ENCODE measurements at places on chromosomes 16 and 17. TPM values are rescaled to one million over a fixed set of nuclear protein-coding genes. Genes with fewer than 3 reads are reported as not detected.

- H3K27ac ChIP-seq, result no peak overlapping the region
- no peak for DNase-seq
- no peaks in the 10 kb centered on the region for H3K36me3 ChIP-seq
- H3K27me3 ChIP-seq, result peaks cover 31% of the 10 kb centered on the region
- no peak overlapping the region for H3K4me3 ChIP-seq
Measured at GRCh38 chr17:79223953-79224352, 149.3 kb downstream of the ENGASE start.

GRCh38 chr16:62450291-62450690 is 414.1 kb upstream of the CDH8 start:
- DNase-seq, result no peak
- no peaks in the 10 kb centered on the region for H3K27me3 ChIP-seq
- H3K36me3 ChIP-seq, result no peaks in the 10 kb centered on the region
- no peak overlapping the region for H3K27ac ChIP-seq
- no peaks in the 10 kb centered on the region for H3K4me1 ChIP-seq

DNA sequence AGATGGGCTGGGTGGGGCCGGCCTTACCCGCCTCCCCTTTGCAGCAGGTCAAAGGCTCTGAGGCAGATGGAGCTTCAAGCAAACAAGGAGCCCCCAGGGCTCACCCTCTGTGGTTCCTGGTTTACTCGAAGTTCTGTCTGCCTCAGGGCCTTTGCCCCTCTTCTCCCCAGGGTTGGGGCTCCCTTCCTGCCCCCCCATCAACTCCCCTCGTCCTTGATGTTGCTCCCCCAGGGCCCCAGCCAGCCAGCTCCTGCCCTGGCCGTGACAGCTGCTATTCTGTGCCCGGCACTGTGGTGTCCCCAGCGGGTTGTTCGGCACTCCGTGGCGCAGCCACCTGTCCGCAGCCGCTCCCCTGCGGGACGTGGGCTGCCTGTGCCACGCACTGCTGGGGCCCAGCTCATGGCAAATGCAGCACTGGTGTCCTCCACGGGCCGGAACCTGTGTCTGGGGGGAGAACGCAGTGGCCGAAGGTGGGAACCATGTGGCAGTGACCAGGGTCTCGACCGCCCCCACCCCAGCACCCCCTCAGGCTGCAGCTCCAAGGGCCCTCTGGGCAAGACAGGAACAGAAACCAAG is 4.3 kb upstream of the METRN start:
- peaks cover 93% of the 10 kb centered on the region for H3K27me3 ChIP-seq
- peaks cover 3% of the 10 kb centered on the region for H3K4me1 ChIP-seq
- no peak overlapping the region for H3K4me3 ChIP-seq
- DNase-seq, result no peak
- H3K36me3 ChIP-seq, result no peaks in the 10 kb centered on the region

GRCh38 chr16:47475786-47476185 is 14.7 kb downstream of the PHKB start:
- H3K27me3 ChIP-seq, result no peaks in the 10 kb centered on the region
- no peaks in the 10 kb centered on the region for H3K4me1 ChIP-seq
- no peaks in the 10 kb centered on the region for H3K36me3 ChIP-seq
- DNase-seq, result no peak
- no peak overlapping the region for H3K27ac ChIP-seq

GRCh38 chr16:50644245-50644644 is 36.9 kb downstream of the SNX20 start:
- H3K36me3 ChIP-seq, result no peaks in the 10 kb centered on the region
- no peak for DNase-seq
- no peaks in the 10 kb centered on the region for H3K4me1 ChIP-seq
- H3K27me3 ChIP-seq, result peaks cover 5% of the 10 kb centered on the region
- no peak overlapping the region for H3K27ac ChIP-seq

DNA sequence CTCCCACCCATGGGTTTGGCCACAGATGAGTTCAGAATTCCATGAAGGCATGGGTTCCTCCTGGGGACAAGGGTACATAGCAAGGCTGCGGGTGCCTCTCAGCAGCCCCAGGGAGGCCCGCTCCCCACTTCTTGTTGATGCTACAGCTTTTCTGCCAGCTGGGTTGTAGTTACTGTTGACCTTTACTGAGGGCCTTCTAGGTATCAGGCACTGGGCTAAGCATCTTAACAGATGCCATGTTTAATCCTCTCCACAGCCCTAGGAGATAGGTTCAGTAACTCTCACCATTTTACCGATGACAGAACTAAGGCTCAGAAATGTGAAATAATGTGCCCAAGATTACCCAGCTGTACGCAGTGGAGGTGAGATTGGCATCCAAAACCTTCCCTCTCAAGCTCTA is 54.3 kb upstream of the DLX4 start:
- H3K27ac ChIP-seq, result no peak overlapping the region
- H3K4me3 ChIP-seq, result no peak overlapping the region
- no peaks in the 10 kb centered on the region for H3K36me3 ChIP-seq
- no peak for DNase-seq

DNA sequence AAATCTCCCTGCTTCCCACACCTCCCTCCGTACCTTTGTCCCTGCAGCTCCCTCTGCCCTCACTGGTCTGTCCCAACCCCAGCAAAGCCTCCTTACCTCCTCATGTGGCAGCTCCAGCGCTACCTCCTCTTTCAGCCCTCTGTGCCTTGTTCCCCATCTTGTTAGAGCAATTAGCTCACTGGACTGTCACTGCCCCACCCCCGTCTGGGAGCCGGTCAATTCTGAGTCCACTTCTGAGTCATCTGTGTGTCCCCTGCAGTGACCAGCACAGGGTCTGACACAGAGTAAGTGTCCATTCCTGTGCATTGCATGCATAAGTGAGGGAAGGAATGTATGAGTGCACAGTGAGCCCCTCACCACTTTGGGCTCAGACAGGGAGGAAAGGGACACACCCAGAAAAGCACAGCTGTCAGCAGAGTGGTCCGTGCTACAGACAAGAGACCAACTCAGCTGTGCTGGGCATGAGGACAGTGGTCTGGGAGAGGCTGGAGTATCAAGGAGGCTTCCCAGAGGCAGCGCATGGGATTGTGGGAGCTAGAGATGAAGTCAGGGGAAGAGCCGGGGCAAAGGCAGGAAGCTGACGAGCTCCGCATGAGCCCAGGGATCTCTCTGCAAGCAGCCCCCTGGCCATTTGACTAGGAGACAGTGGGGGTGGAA is 45.9 kb downstream of the PITPNM3 start:
- H3K4me3 ChIP-seq, result no peak overlapping the region
- no peaks in the 10 kb centered on the region for H3K27me3 ChIP-seq
- no peak overlapping the region for H3K27ac ChIP-seq
- no peaks in the 10 kb centered on the region for H3K4me1 ChIP-seq
- DNase-seq, result no peak

DNA sequence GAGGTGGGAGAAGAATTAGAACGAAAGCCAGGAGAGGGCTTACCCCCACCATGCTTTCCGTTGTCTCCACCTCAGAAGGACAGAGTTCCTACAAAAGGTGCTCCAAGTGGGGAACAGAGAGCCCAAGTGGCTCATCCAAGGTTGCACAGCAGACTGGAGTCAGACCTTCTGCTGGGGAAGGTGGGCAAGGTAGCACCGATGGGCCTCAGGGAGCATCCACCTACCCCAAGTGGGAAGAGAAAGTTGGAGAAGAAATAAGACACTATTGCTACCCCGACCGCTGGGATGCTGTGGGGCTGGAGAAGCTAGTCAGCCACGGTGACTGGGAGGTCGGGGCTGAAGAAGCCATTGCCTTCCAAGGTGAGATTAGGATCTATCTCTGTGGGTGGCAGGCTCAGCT is 21.5 kb downstream of the UNC119 start:
- no peaks in the 10 kb centered on the region for H3K36me3 ChIP-seq
- H3K27me3 ChIP-seq, result no peaks in the 10 kb centered on the region
- no peak overlapping the region for H3K27ac ChIP-seq
- DNase-seq, result peak; percentile 29
- H3K4me3 ChIP-seq, result no peak overlapping the region

GRCh38 chr17:8957721-8958120 is 7.8 kb downstream of the PIK3R5 start:
- DNase-seq, result no peak
- peaks cover 14% of the 10 kb centered on the region for H3K27me3 ChIP-seq
- H3K4me1 ChIP-seq, result peaks cover 94% of the 10 kb centered on the region
- H3K4me3 ChIP-seq, result no peak overlapping the region

DNA sequence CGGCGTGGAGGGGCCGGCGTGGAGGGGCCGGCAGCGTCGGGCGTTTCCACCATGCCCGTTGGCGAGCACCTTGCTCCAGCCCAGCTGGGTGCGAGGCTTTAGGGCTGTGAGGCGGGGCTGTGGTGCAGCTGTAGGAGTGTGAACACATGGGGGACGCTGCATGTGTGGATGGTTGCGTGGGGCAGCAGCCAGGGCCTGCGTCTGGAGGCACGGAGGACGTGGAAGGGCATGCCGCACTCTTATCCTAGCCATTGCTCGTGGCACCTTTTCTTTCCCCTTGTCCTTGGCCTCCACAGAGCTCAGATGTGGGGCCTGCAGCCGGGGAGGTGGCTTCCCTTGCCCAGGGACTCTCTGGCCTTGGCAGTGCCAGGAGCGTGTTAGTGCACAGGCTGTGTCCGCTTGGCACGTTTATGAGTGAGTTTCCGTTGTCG is 47.8 kb downstream of the PDPK1 start:
- no peaks in the 10 kb centered on the region for H3K27me3 ChIP-seq
- peaks cover 62% of the 10 kb centered on the region for H3K36me3 ChIP-seq
- no peak overlapping the region for H3K4me3 ChIP-seq
- H3K27ac ChIP-seq, result no peak overlapping the region
- DNase-seq, result peak; percentile 56

- no peak overlapping the region for H3K27ac ChIP-seq
- peaks cover 14% of the 10 kb centered on the region for H3K27me3 ChIP-seq
- no peak overlapping the region for H3K4me3 ChIP-seq
- H3K4me1 ChIP-seq, result no peaks in the 10 kb centered on the region
Measured at GRCh38 chr17:15101175-15101574, 164.0 kb downstream of the PMP22 start.

- DNase-seq, result no peak
- no peak overlapping the region for H3K27ac ChIP-seq
- peaks cover 7% of the 10 kb centered on the region for H3K36me3 ChIP-seq
- no peaks in the 10 kb centered on the region for H3K27me3 ChIP-seq
Measured at GRCh38 chr16:21959050-21959449, 5.9 kb downstream of the UQCRC2 start.

GRCh38 chr16:31080756-31081419 is 6.7 kb downstream of the ZNF646 start:
- H3K36me3 ChIP-seq, result peaks cover 99% of the 10 kb centered on the region
- no peak overlapping the region for H3K4me3 ChIP-seq
- H3K27me3 ChIP-seq, result no peaks in the 10 kb centered on the region

DNA sequence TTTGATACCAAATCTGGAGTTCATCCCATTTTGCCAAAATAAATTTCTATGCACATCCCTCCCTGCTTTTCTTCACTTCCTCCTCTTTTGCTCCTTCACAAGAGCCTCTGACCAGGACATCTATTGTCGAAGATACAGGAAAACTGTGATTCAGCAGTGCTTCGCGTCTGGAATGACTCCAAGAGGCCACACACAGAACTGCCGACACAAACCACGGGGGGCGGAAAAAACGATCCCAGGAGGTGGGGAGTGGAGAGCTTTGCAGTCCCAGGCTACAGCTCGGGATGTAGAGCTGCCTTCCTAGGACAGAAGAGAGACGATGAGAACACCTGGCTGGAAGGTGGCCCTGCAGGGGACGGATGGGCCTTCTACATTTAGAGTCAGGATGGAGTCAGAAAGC is 102.8 kb downstream of the XYLT1 start:
- no peak overlapping the region for H3K4me3 ChIP-seq
- peaks cover 7% of the 10 kb centered on the region for H3K4me1 ChIP-seq
- H3K27ac ChIP-seq, result no peak overlapping the region
- no peaks in the 10 kb centered on the region for H3K36me3 ChIP-seq
- no peak for DNase-seq

DNA sequence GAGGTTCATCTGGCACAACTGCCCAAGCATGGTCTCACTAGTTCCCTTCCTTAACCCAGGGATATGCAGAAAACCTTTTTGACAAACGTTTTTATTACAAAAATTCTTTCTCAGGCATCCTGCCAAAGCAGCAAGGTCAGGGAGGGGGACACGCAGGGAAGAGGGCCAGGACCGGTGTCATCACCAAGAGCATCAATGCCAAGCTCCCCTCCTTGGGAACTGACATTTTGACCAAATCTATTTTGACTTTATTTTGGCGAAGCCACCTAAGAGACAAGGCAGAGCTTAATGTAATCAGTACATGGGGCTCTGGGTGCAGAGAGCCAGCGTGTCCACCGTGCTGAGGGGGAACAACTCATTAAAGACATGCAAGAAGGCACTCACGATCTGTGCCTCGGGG is 265.2 kb downstream of the CBLN1 start:
- no peak for DNase-seq
- H3K36me3 ChIP-seq, result no peaks in the 10 kb centered on the region
- H3K27ac ChIP-seq, result no peak overlapping the region
- H3K4me3 ChIP-seq, result no peak overlapping the region
- no peaks in the 10 kb centered on the region for H3K4me1 ChIP-seq

DNA sequence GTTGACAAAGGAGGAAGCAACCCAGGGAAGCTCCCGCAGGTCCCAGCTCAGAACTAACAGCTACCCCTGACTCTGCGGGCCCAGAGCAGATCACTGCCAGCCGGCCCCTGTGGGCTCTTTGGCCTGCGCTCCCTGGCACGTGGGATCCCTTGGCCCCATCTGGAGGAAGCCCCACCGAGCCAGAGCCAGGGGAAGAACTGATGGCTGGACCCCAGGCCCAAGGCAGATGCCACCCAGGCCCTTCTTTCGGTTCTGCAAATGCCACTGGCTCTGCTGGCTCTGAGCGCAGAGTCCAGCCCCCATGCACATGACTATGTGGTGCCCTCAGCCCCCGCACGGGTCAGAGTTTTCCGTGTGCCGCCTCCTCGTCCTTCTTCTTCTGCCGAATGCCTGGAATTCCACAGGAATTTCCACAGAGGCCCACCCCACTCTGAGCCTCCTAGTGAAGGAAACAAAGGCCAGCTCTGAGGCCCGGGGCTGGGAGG is 35.8 kb upstream of the SNN start:
- no peaks in the 10 kb centered on the region for H3K36me3 ChIP-seq
- H3K27ac ChIP-seq, result peak overlapping the region; percentile 58
- H3K4me1 ChIP-seq, result peaks cover 10% of the 10 kb centered on the region
- no peak for DNase-seq

Gene MMP25
- 91.9 TPM for total RNA-seq

Gene YBX2
- 0.67 TPM for total RNA-seq

Gene MFSD6L
- 1.4 TPM for total RNA-seq

Gene ARMC5
- total RNA-seq, result 8.5 TPM

Gene HOXB6
- total RNA-seq, result 5.1 TPM

Gene KRT36
- not detected for total RNA-seq

Data from left lung (tissue), 14 donors.